ENCODE measurements at places on chromosomes 5 and 9.

DNA sequence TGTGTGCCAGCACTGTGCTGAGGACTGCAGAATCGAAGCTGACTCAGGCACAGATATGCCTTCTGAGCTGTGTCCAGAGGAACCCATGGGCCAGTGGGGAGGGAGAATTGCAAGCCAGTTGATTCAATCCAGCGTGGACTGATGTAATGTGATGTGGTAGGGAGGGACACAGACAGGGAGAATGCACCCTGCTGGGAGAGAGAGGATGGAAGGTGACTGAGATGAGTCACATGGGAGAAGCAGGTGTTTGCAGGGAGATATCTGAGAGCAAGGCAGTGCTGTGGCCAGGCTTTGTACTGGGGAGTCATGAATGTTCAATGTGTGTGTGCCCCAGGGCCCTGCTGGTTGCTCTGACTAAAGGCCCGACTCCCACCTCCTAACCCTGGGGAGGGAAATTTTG is 75.7 kb downstream of the IRX1 start:
- no peak for DNase-seq

DNA sequence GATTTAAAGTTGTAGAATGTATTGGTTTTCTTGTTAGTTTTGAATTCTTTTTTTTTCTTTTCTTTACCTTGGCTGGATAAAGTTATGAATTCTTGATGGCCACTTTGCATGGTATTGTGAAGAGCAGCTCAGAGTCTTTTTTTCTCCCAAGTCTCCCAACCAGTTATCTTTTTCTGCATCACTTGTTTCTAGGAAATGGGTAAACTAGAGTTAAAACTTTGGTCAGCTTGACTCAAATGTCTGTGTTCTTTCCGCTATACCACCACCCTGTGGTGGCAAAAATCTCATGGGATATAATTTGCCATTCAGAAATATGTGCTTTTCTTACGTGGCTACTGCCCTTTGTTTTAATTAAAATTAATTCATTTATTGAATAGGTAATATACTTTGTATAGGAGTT is 113.2 kb downstream of the UNC13B start:
- DNase-seq = no peak

DNA sequence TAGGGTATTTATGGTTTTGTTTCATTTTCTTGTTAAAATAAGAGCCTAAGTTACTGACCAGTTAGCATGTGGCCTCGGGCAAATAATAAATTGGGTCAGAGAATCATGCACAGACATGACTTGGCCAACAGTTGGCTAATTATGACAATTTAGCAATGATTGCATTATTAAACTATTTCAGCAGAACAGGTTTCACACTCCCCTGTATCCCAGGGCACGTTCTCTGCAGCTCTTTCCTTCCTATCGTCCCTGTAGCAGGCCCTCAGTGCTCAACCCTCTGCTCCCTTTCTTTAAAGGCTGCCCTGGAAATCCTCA is 167.9 kb downstream of the TSSK1B start:
- no peak for DNase-seq

GRCh38 chr5:154476354-154477205 is 1.4 kb downstream of the HAND1 start:
- no peak for DNase-seq

- no peak for DNase-seq
Observed at GRCh38 chr5:3376611-3377010, 219.0 kb upstream of the IRX1 start.

DNA sequence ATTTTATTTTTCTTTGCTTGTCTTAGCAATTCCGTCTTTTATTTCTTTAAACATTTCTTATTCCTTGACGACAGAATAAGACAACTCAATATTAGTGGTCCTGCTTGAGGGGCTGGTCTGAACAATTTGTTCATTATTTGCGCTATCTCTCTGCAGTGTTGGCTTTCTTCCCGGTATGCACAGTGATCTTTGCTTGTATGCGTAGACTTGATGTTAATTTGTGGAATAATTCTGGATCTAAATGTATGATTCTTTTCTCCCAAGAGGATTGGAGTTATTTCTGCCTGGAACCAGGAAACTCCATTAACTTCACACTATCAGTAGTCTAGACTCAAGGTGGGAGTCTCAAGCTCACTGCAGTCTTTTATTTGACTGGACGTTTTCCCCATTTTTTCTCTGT is 80.4 kb downstream of the KDM4C start:
- no peak for DNase-seq

Measured in effector memory CD8-positive, alpha-beta T cell (primary cell).